Stimulated activated naive CD8-positive, alpha-beta T cell treated with anti-CD3 and anti-CD28 coated beads, Interleukin-15, Interleukin-2, amounts not matched to agents 100 U/mL and 50 U/mL, for 24 hours (primary cell): ENCODE measurements at places on chromosomes 12 and 14.

- no peak for DNase-seq
These were observed 66.0 kb downstream of the DENND5B start for GRCh38 chr12:31524791-31525495.

- DNase-seq: no peak
These were observed 19.5 kb downstream of the WSCD2 start for GRCh38 chr12:108148521-108149074.

DNA sequence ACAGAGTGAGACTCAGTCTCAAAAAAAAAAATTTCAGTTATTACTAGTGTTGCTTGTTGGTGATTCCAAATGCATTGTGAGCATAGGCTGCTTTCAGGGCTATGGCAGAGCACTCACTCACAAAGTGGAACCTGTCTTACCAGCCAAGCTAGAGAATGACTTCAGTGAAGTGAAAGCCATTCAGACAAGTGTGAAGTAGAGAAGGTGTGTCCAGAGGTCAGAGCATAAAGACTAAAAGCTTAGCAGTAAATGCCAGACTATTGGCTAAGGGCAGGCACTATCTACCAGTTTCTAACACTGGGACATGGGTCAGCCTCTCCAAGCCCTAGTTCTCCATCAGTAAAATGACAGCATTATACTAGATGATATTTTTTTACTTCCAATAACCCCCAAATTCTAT, 12.7 kb downstream of the PPP1R36 start:
- no peak for DNase-seq

- no peak for DNase-seq
These were observed 32.7 kb upstream of the YARS2 start for GRCh38 chr12:32788405-32788804.

- DNase-seq: no peak
These were observed 18.3 kb upstream of the ATP2A2 start for GRCh38 chr12:110262442-110263388.

DNA sequence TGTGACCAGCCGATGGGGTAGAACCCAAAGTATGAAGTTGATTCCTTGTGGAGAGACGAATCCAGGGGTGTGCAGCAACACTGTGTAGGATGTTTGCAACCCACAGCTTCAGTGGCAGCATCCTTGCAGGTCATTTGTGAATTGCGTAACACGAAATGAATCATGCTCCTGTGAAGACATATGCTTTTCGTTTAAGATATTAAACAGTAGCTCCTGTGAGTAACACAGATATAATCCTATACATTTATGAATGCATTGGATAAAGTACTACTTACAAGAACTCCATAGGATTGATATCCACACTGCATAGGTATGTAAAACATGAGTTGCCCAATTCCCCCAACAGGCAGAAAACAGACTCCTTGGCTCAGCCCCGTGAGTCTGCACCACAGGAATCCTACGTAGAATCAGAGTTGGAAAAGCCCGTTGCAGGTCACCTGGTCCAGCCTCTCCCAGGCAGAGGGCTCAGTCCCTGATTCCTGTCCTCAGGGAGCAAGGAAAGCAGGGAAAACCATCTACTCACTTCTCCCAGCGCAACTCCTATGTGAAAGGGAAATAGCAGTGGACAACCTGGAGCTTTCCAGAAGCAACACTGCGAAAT, 75.8 kb downstream of the GPATCH2L start:
- DNase-seq: no peak

- DNase-seq: no peak
These were observed 26.6 kb downstream of the NT5DC3 start for GRCh38 chr12:103814436-103814835.

GRCh38 chr14:76958980-76959710, 69.4 kb downstream of the IRF2BPL start:
- peak; percentile 47 for DNase-seq

- peak; percentile 48 for DNase-seq
These were observed 5.7 kb upstream of the NEK9 start for GRCh38 chr14:75132382-75133086.

GRCh38 chr14:103735439-103735814, 19.8 kb downstream of the ZFYVE21 start:
- DNase-seq: no peak

DNA sequence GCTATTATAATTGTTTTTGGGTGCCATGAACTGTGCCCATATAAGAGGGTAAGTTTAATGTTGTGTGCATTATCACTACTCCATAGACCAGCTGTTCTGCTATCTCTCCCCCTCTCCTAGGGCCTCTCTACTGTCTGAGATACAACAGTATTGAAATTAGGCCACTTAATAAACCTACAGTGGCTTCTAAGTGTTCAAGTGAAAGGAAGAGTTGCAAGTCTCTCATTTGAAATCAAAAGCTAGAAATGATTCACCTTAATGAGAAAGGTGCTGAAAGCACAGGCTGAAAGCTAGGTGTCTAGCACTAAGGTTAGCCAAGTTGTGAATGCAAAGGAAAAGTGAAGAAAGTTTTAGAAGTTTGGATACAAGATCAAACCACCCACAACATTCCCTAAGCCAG, 168.0 kb downstream of the SLC16A7 start:
- no peak for DNase-seq

DNA sequence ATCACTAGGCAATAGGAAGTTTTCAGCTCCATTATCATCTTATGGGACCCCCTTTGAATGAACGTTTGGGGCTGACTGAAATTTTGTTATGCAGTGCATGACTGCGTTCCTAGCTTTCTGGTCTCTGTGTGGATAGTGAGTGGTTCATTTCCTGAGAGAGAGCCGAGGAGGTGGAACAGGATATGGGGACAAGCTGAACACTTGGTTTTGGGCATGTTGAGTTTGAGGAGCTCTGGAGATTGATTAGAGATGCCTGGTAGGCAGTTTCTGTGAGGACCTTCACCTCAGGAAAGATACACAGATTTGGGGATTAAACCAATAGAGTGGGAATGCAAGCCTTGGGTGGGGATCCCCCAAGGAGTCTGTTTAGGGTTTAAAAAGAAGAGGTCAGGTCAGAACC, 27.7 kb downstream of the TEAD4 start:
- no peak for DNase-seq

DNA sequence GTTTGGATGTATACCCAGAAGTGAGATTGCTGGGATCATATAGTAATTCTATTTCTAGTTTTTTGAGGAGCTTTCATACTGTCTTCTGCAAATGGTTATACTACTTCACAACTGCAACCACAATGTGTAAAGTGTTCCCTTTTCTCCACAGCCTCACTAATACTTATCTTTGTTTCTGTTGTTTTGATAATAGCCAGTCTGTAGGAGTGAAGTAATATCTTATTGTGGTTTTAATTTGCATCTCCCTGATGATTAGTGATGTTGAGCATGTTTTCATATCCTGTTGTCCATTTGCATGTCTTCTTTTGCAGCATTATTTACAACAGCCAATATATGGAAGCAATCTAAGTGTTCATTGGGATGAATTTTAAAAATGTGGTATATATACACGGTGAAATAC, 29.9 kb downstream of the GABARAPL1 start:
- DNase-seq: no peak

GRCh38 chr14:104009297-104009696, 67.0 kb upstream of the RD3L start:
- DNase-seq: no peak

DNA sequence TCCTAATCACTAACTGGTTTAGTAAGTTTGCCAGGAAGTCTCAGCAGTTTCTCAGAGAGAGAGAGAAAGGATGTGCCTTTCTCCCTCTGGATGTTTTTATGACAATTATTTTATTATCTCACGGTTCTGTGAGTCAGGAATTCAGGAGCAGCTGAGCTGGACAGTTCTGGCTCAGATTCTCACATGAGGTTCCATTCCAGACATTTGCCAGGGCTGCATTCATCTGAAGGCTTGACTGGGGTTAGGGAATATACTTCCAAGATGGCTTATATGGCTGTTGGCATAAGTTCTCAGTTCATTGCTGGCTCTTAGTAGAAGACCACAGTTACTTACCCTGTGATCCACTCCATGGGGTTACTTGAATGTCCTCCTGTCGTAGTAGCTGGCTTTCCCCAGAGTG, 101.2 kb upstream of the ATF7IP start:
- no peak for DNase-seq

GRCh38 chr12:24664161-24664880, 284.6 kb downstream of the BCAT1 start:
- DNase-seq: no peak

DNA sequence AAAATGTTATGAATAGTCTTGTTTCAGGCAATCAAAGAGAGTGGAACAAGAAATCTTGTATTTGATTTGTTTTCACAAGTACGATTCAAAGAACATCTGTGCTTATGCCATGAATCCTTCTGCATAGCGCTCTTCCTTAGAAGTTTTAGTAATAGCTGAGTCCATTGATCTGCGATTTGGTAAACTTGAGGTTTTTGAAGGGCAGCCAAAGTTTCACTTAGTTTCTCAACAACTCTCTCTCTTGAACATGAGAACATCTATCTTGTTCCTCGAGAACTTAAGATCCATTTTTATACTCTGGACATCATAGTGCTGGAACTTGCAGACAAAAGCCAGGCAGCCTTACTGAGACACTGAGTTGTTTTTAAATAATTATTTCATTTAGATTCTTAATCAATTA, 96.2 kb upstream of the USP15 start:
- DNase-seq: no peak

DNA sequence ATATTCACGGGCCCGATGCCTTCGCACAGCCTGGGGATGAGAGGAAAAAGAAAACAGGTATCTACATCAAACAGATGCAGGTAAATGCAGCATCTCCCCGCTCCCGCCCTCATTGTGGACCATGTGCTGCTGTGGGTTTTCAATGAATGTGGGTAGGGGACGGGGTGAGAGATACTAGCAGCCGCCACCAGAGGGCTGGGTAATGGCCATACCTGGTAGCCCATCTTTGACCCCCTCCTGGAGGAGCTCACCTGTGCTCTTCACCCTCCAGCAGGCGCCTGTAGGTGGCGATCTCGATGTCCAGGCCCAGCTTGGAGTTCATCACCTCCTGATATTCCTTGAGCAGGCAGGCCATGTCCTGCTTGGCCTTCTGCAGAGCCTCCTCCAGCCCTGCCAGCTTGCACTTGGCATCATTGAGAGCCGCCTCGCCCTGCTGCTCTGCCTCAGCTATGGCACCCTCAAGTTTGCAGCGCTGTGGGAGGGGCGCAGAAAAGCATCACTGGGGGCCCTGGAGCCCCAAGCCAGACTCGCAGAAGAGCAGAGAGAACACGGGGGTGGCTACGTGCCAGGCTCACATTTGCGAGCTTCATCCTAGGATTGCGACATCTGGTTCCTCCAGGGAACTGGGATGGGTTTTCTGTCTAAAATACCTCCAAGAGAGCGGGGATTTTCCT, 10.2 kb downstream of the KRT82 start:
- peak; percentile 9 for DNase-seq

GRCh38 chr14:75268633-75269550, 9.7 kb upstream of the FOS start:
- no peak for DNase-seq

DNA sequence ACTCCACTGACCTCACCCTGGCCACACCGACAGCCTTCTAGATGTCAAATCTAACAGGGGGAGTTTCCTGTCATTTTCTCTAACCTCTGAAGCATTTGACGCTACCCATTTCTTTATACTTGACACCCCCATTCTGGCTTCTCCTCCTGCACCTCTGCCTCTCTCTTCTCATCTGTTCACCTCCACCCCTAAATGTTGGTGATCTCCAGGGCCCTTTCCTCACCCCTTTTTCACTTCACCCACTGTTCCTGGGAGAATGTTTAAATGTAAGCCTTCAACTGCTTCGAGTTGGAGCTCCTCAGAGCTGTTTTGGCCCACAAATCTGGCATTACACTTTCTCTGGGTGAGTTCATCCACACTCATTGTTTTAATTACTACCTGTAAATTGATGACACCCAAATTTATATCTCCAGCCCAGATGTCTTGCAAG, 452 bp upstream of the RABGGTA start:
- no peak for DNase-seq

GRCh38 chr12:121799156-121799841, 4.5 kb upstream of the SETD1B start:
- peak; percentile 68 for DNase-seq

DNA sequence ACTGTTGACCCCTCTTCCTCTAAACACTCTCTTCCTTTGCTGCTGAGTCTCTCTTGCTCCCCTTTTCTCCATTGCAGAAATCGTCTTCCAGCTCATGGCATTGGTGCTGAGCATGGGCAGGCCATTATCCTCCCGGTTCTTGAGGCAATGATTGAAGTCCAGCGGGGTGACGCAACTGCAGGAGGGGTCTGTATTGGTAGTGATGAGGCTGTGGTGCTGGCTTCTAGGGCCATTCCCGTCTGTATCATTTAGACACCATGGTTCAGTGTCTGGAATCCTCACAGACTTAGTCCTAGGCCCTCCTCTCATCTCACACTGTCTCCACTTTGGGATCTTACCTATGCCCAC, 720 bp upstream of the SLC22A17 start:
- DNase-seq: no peak

GRCh38 chr12:124771462-124772288, 92.0 kb downstream of the SCARB1 start:
- DNase-seq: peak; percentile 93

GRCh38 chr14:101235335-101236103, 325.8 kb upstream of the DIO3 start:
- peak; percentile 60 for DNase-seq

DNA sequence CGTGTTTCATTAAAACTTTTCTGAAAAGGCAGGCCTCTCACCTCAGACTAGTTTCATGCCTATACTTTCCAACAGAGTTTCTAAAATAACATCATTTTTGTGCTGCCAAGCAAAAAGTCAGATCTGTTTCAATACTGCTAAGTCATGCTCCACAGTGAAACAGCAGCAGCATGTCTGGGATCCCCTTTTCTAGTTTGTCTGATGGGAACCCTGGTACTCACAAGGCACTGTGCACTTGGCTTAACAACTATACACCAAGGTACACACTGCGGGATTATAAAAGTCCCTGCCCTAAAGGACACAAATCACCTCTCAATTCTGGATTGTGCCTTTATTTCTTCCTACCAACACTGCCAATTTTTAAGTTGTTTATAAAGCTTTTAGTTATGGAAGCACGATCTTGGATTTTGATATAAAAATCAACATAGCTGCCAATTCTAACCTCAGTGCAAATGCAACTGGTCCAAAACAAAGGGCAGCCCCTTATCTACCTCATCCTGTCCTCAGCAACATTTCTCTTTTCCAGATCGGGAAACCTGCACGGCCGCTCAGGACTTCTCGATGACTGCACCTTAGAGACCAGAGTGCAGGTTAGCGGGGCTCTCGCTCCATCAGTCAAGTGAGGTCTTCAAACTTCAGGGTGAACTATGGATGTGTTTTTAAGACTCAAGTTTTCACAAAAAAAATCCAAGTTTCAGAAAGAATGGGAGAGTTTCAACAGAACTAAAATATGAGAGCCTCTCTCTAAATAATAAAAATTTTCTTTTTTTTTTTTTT, 1.7 kb upstream of the EIF5 start:
- no peak for DNase-seq
